ENCODE measurements at places on chromosomes 5 and 9. TPM values are rescaled to one million over a fixed set of nuclear protein-coding genes. Genes with fewer than 3 reads are reported as not detected.

The GTF3C4 gene
- 2.6 TPM for polyA plus RNA-seq

DNA sequence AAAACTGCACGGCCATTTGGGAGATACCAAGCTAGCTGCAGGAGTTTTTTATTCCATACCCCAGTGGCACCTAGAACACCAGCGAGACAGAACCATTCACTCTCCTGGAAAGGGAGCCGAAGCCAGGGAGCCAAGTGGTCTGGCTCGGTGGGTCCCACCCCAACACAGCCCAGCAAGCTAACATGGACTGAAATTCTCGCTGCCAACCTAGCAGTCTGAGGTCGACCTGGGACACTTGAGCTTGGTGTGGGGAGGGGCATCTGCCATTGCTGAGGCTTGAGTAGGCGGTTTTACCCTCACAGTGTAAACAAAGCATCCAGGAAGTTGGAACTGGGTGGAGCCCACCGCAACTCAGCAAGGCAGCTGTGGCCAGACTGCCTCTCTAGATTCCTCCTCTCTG, 108.9 kb upstream of the CHD1 start:
- DNase-seq = peak; percentile 43

GRCh38 chr5:9316733-9317132, 229.1 kb downstream of the SEMA5A start:
- DNase-seq = no peak

DNA sequence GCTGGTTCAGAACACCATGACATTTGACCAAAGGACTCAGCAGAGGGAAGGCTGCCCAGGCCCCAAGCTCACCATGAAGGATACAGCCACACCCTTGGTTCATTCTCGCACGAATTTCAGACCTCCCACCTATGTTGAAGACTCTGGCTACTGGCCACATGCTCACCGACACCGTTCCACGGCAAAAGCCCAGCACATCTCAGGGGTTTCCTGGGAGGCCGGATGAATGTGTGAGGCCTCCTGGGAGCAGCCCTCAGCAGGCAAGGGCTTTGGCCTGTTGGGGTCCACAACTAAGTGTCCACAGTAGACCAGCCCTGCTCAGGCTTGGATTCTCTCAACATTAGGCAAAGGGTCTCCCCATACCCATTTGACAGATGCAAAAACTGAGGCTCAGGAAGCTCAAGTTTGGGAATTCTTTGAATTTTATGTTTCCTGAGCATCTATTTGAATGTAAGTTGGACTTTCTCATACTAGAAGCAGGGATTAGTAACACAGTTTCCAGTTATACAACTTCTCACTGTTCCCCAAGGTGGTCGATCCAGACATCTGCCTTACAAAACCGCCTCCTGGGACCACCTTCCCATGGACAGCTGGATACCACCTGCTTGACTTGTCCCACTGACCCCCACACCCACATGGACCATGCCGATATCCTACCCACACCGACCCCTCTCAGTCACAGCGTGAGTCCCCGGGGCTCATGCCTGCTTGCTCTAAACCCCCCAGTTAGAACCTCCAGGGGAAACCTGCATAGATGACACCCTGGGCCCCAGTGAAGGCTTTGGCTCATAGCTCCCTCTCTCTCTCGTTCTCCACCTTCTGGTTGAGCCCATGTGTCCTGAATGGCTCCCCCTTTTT, 27.9 kb downstream of the CCT5 start:
- DNase-seq = no peak

- no peak for DNase-seq
These were observed 150.4 kb downstream of the GABRB2 start for GRCh38 chr5:161396171-161396570.

DNA sequence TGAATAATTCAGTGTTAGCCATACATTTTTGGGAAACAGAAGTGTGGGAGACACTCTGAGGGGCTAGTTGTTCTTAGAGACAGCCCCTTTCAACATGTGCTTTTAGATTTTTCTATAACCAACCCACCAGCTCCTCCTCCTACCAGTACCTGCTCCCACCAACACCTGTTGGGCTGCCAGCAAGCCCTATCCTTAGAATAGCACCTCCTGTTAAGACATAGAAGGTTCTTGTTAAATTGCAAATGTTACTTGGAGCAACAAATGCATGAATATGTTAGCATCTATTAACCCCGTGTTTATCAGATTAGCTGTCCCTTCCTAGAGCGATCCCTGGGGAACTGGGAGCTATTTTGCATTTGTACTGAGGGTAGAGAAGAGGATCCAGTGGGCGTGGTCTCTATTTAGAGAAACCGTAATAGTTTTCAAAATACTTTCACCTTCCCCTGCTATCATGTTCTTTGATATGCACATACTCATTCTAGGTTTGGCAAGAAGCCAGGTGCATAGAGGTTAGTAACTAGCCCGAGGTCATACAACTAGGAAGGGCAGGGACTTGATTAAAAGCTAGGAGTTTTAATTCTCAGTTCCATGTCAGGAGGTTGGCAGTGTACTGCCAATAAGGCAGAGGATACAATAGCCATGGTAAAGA, 334.4 kb downstream of the KCTD16 start:
- DNase-seq = peak; percentile 53

DNA sequence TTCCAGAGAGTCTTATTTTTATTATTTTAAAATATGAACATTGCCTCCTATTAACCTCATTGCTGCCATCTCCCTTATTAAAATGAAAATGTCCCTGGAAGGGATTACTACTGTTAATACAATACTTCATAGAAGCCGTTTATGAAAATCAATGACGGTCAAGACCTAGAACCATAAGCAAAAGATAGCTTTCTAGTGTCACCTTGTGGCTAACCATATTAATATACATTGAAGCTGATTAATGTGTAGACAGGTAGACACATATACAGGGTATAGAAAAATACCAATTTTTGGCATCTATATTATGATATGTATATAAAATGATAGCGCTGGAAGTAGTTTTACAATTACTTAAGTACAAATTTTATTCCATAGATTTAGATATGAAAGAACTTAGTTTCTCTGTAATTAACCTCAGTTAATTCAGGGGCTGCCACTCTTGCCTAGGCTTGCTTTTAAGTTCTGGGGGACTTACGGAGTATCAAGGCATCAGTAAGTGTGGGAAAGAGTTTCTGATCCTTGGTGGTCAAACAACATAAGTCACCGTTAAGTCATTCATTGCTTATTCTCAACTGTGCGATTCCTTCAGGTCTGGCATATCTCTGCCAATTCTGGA, 2.5 kb upstream of the YTHDC2 start:
- peak; percentile 74 for DNase-seq

DNA sequence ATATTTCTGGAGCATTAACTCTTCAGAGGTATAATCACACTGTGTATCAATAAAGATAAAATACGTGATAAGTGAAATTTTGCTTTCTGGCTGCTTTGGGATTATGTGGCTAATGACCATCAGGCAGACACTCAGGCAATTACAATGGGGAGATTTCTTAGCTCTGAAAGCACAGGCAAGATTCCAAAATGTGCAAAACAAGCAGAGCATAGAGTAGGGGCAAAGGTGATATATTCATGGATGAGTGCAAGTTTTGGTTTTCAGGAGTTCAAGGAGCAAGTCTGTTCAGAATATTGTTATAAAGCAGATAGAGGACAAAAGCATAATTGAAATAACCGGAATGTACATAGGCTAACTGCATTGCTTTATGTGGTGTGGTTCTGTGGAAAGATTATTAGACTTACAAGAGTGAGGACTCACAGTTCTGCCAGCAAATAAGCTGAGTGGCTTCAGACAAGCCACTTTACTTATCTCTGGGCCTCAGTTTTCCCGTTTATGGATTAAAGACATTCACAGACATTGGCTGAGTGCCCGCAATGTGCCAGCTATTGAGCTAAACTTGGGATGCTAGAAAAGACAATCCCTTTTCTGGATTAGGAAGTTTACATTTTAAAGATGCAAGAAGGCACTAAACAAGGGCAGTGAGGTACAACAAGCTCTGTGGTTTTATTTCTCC, 945.6 kb upstream of the ARRDC3 start:
- DNase-seq = no peak

- no peak for DNase-seq
These were observed 50.8 kb upstream of the TEX48 start for GRCh38 chr9:114732823-114733222.

The CENPK gene
- 7.7 TPM for polyA plus RNA-seq

The FOXD4L6 gene
- 0.12 TPM for polyA plus RNA-seq

GRCh38 chr5:4995014-4995413, 145.1 kb upstream of the ADAMTS16 start:
- DNase-seq = no peak

DNA sequence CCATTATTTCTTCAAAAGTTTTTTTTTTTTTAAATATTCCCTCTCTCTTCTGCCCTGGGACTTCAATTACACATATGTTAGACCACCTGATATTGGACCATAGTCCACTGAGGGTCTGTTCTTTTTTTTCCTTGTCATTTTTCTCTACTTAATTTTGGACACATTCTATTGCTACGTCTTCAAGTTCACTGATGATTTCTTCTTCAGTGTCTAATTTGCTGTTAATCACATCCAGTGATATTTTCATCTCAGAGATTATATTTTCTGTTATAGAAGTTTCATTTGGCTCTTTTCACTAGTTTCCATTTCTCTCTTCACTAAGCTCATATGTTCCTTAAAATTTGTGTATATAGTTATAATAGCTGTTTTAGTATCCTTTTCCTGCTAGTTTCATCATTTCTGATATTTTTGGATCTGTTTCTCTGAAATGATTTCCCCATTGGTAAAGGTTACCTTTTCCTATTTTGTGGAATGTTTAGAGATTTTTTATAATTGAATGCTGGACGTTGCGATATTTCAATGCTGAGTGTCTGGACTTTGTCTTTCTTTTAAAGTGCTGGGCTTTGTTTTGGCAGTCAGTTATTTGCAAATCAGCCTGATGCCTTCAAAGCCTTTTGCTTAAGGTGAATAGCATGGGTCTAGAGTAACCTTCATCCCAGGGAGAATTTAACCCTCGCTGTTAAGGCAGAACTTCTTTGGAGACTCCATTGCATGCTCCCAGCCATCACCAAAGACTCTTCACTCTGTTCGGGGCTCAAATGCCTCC, 111.8 kb downstream of the TTLL11 start:
- no peak for DNase-seq

The EPB41L4B gene
- 9.2 TPM for polyA plus RNA-seq

GRCh38 chr9:108813951-108814601, 41.7 kb downstream of the ACTL7B start:
- DNase-seq = no peak

DNA sequence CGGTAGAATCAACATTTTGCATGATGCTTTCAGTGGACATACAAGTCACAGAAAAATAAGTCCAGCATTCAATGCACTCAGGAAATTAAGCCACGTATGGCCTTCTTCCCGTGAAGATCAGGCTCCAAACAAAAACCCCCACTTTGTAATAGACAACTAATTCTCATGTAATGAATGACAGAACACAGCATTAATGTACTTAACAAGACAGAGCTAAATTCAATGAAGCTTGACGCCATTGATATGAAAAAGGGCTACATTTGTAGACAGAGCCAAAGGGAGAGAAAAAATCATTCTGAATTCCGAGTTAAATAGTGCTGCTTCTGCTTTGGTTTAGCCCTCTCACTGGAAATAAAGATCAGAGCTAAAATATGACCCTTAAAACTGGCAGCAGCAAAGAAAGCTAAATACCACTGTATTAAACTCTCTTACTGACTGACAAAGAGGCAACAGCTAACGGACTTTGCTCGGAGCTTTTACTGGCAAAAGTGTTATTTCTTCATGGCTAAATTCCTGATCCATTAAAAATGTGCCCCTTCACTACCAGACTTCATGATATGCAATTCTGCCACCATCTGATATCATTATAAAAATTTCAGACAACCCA, 250.5 kb downstream of the BNC2 start:
- no peak for DNase-seq

- DNase-seq = no peak
These were observed 60.7 kb downstream of the SMIM23 start for GRCh38 chr5:171846323-171846722.

DNA sequence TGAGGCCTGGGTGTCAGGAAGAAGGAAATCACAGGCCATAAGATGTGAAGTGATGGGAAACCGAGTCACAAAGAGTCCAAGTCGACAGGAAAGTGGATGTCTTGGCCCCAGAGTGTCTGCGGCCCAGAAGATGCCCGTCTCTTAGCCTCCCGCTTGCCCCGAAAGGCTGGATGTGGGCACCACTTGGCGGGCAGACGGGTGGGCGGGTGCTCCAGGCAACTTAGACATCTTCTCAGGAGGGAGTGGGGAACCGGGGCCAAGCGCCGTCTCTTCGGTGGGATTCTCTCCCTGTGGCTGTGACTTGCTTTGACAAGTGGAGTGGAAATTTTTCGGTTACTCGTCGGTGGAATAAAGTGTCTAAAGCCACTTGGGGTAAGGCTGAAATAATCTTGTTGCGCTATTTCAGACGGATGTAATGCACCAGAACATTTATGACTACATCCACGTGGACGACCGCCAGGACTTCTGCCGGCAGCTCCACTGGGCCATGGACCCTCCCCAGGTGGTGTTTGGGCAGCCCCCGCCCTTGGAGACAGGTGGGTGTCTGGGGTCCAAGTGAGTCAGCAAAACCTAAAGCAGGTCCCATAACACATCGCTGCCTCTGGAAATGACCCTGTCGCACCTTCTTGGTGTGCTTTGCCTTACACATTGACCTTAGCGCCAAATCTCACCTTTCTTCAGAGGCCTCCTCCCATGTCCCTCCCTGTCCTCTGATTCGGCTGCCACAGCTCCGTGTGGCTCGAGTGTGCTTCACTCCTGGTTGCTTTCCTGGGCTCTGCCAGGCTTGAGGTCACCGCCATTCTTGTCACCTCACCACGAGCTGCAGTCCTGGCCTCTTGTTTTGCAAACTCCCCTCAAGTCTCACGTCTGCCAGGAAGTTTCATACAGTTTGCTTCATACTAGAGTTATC, 20.4 kb upstream of the EXOC3 start:
- DNase-seq = no peak

DNA sequence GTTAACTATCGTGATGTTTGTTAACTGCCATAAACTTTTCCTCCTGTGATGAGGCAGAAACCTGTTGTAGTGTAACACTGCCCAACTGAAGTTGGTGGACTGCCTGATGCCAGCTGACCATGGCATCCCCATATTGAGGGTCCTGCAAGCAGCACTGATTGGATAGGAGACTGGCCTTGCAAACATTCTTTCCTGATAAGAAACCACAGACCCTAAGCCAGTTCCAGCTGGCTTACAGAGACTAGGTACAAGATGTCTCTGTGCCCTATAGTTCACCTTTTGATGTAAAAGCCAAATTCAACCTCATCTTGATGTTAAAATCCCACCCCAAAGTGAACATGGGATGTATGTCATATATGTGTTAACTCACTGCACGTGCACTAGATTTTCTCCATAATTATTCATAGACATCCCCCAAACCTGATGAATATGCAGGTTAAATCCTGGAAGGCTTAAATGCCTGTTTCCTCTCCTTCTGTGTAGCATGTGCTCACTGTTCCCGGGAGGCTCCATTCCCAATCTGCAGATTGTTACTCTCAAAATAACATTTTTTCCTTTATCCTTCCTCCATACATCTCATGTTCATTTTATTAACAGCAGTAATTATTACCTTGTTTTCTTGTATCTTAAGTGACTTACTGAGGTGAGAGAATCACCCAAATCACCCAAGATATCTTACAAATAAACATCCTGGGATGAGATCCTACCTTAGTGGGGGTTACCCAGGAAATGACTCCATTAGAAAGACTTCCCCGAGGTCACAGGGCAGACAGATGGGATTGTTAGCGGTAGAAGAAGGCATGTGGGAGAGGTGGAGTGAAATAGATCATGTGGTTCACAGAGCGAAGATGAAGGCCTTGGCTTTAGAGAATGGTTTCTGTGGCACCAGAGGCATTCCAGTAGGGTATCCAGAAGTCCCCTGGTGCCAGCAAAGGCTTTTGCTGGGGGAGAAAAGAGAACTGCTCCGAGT, 566.7 kb downstream of the CCDC171 start:
- no peak for DNase-seq

GRCh38 chr9:28539434-28540070, 966.3 kb upstream of the C9orf72 start:
- no peak for DNase-seq

The C9orf50 gene
- not detected for polyA plus RNA-seq

The PTRH1 gene
- 13.3 TPM for polyA plus RNA-seq
